ENCODE measurements at places on chromosomes 2 and 18.
A peak's percentile ranks its signal among the peaks of the same experiment; 100 is the strongest.

- DNase-seq, result no peak
Observed at GRCh38 chr18:26208977-26209376, 17.3 kb upstream of the TAF4B start.

DNA sequence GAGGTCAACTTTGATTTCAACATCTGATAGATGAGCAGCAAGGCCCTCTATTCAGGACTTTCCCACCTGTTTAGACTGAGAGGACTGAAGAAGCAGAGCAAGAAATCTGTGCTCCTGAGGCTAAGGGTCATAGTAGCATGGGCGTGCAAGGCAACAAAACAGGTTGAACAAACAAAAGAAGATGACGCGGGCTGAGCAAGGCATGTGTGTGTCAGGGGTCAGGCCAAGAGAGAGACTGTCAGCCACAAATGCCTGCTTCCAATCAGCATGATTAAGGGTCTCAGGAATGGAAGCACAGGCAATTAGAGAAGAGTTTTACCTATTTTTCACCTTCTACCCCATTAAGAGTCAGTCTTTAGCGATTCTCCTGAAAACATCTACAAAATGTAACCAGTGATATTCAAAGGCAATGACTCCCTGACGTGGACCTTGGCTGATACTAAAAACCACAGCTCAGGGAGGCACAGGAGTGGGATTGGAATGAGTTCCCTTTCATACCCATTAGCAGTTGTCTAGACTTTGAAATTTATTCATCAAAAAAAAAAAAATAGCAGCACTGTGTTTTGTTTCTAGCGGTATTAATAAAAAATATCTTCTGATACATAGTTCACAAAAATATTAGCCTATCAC lies 81.9 kb downstream of the DYNAP start:
- DNase-seq, result no peak

GRCh38 chr18:35088921-35089320 lies 47.7 kb downstream of the MAPRE2 start:
- DNase-seq, result no peak

- peak; percentile 68 for DNase-seq
Observed at GRCh38 chr2:144512891-144513351, 7.0 kb downstream of the ZEB2 start.

- DNase-seq, result peak; percentile 65
Observed at GRCh38 chr2:5933669-5934068, 241.5 kb downstream of the SOX11 start.

DNA sequence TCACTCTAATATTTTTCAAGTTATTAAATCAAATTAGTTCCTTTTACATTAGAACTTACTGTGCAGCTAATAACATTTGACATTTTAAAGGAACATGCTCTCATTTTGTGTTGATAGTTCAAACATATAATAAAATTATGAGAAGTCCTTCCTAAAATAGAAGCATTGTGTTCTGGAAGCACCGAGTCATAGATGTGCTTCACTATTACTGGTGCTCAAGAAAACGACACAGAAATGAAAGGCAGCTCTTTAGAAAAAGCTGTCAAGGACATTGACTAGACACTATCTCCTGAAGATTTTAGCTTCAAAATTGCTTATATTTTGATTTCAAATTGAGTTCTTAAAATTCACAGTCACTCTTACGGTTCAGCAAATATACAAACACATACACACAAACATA lies 338.3 kb downstream of the NBAS start:
- no peak for DNase-seq

- DNase-seq, result no peak
Observed at GRCh38 chr2:216429428-216429827, 17.1 kb downstream of the SMARCAL1 start.

- DNase-seq, result no peak
Observed at GRCh38 chr2:135818937-135819610, 17.9 kb downstream of the LCT start.

DNA sequence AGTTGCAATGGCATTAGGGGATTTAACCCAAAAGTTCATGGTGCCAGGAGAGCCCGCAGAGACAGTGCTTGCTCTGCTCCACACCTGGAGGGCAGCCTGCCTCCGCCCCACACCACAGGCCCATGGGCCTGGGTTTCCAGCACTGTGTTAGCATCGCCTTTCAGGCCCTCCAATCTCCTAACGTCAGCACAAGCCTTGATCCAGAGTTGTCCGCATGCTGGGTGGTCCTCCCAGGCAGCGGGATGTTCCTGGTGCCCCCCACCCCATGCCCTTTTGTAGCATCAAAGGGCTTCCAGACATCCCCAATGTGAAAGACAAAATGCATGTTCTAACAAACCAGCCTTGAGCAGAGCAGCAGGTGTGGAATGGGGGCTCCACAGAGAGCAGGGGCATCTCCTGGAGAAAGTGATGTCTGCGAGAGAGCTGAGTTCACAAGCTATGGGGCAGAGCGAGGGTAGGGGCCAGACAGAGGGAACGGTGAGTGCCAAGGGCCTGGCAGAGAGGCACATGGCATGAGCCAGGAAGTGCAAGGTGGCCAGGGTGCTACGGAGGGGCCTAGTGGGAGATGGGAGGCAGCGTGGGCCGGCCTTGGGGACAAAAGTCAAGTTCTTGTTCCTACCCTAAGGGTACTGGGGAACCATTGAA lies 119.2 kb downstream of the CYP26B1 start:
- no peak for DNase-seq

GRCh38 chr2:225293638-225294037 lies 105.9 kb upstream of the NYAP2 start:
- no peak for DNase-seq

DNA sequence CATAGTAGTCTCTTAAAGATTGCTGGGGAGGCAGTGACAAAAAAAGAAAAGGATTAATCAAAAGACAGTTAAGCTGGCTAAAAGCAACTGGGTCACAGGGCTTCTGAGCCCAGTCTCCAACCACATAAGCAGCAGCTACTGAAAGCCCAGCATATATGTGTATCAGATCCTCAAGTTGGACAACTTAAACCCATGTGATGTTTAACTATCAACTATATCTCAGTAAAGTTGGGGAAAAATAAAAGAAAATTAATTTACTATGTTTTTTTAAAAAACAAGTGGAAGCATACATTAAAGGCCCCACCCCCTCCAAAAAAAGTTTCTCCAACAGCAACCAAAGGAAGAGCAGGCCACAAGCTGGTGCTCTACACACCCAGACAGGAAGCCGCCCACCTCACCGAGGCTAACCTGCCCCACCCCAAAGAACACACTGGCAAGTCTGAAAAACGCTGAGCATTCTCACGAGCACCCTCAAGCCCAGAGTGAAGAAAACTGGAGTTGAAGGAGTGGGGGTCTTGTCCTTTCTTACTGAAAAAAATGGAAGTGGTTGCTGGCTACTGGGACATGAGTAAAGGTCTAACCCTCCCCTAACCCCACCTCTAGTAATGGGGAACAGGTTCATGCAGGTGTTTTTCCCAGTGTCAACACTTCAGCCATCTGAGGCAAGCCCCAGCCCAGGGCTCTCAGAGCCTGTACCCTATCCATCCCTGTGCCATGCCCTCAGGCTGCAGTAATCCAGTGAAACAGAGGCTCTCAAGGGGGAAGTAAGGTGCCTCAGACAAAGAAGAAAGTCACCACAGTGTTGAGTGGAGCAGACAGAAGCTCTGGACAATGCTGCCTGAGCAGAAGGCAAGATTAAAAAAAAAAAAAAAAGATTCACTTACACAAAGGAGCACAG lies 106.3 kb downstream of the GYPC start:
- DNase-seq, result no peak

- DNase-seq, result no peak
Observed at GRCh38 chr2:48199070-48199469, 292.8 kb upstream of the FBXO11 start.

GRCh38 chr2:233836359-233836758 lies 18.0 kb downstream of the HJURP start:
- DNase-seq, result no peak

- no peak for DNase-seq
Observed at GRCh38 chr2:109129356-109129920, 433 bp downstream of the SH3RF3 start.

- DNase-seq, result no peak
Observed at GRCh38 chr2:212465456-212465855, 73.1 kb downstream of the ERBB4 start.

DNA sequence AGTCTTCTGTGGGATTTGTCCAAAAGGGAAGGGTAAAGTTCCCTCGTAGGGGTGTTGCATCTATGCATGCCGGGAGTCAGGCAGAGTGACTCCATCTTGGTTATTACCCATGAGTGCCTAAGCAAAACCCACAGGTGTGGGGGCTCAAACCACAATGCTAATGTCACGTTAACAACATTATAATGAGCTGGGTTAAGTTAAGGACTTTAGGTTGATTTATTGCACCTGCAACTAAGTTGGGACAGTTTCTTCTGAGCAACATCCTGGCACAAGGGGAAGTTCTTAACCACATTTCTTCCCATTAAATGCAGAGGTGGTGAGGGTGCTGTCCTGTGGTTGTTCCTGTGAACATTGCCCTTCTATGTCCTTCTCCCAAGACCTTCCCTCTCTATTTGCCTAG lies 1596.8 kb upstream of the SLC39A10 start:
- DNase-seq, result no peak

GRCh38 chr2:229199267-229199666 lies 71.8 kb downstream of the PID1 start:
- DNase-seq, result no peak

DNA sequence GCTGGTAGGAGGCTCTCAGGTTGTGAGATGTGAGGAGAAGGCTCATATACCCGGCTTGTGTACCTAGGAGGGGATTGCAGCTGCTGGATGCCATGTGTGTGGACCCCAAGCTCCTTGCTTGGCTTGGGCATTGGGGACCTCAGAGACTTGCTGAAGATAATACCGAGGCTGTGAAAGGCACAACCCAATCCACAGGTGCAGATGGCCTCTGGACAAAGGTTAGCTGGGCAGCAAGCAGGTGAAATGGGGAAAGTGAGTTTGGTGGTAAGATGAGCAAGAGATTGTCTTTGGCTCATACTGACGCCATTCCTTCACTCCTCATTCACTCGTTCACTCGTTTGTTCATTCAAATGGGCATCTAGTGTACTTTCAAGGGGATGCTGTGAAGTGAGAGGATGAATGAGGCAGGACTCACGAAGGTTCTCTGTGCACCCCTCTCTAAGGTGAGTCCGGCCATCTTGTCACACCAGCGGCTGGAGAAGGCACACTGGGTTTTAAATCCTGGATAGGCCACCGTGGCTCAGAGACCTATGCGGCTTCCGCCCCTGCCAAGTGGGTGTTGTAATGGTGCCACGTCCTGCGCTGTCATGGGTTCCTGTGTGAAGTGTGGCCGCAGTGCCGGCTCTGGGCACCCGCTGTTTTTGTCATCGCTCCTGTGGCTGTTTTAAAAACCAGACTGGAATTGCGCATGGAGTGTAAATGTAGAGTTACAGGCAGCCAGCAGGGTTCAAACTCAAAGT lies 13.7 kb downstream of the FBLN7 start:
- no peak for DNase-seq
